Activated CD4-positive, alpha-beta memory T cell treated with anti-CD3 and anti-CD28 coated beads, Interleukin-2, amount 10 ng/mL, durations not matched to agents 7 days and 5 days (primary cell): ENCODE measurements at places on chromosomes 6 and 20. TPM values are rescaled to one million over a fixed set of nuclear protein-coding genes. Genes with fewer than 3 reads are reported as not detected.
A peak's percentile ranks its signal among the peaks of the same experiment; 100 is the strongest.

DNA sequence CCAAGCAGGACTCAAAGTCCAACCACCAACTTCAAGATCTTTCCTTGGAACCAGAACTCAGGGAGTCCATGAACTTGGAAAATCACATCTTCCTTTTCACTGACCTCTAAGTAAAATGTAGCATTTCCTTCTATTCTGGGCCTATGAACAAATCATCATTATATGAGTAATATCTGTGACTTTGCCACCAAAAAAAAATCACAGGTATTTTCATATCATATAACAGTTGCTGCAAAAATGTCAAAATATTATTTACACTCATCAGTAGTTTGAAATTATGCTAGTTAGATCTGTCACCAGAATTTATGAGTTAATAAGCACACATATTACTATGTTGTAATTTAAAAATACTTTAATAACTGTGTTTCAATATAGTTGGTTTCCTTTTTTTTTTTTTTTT is 27.3 kb upstream of the TLDC2 start:
- H3K36me3 ChIP-seq: no peaks in the 10 kb centered on the region
- no peak overlapping the region for H3K4me3 ChIP-seq
- peaks cover under 1% of the 10 kb centered on the region for H3K4me1 ChIP-seq
- no peaks in the 10 kb centered on the region for H3K27me3 ChIP-seq

- peaks cover 38% of the 10 kb centered on the region for H3K4me1 ChIP-seq
- H3K27ac ChIP-seq: peak within 1 kb of the TSS; percentile 90
- peak within 1 kb of the TSS; percentile 96 for H3K4me3 ChIP-seq
- H3K36me3 ChIP-seq: peaks cover 17% of the 10 kb centered on the region
Observed at GRCh38 chr20:34825530-34826362, at the start of gene NCOA6. Gene NCOA6 (minus strand): TSS chr20:34825651. CDS start chr20:34782355, 43,296 bp downstream.

- DNase-seq: no peak
- no peaks in the 10 kb centered on the region for H3K4me1 ChIP-seq
- no peak overlapping the region for H3K4me3 ChIP-seq
- H3K27me3 ChIP-seq: no peaks in the 10 kb centered on the region
Observed at GRCh38 chr6:38345586-38345985, 294.1 kb downstream of the BTBD9 start.

The ULBP2 gene
- 1.8 TPM for total RNA-seq
